Lower lobe of right lung (tissue), 2 donors: ENCODE measurements at places on chromosomes 2 and 18. TPM values are rescaled to one million over a fixed set of nuclear protein-coding genes. Genes with fewer than 3 reads are reported as not detected.

The RNF144A gene
- 13.9 TPM for total RNA-seq

- no peaks in the 10 kb centered on the region for H3K27me3 ChIP-seq
- no peak for DNase-seq
- no peak overlapping the region for H3K4me3 ChIP-seq
- H3K4me1 ChIP-seq: peaks cover 6% of the 10 kb centered on the region
- H3K36me3 ChIP-seq: no peaks in the 10 kb centered on the region
Observed at GRCh38 chr2:45432406-45432805, 178.7 kb downstream of the SRBD1 start.

GRCh38 chr2:36553683-36554082, 44.3 kb downstream of the FEZ2 start:
- no peak overlapping the region for H3K27ac ChIP-seq
- peaks cover 75% of the 10 kb centered on the region for H3K36me3 ChIP-seq
- H3K27me3 ChIP-seq: no peaks in the 10 kb centered on the region
- peaks cover 5% of the 10 kb centered on the region for H3K4me1 ChIP-seq
- no peak for DNase-seq
- H3K4me3 ChIP-seq: no peak overlapping the region

- H3K27ac ChIP-seq: no peak overlapping the region
- no peaks in the 10 kb centered on the region for H3K36me3 ChIP-seq
- no peaks in the 10 kb centered on the region for H3K4me1 ChIP-seq
Observed at GRCh38 chr18:73752546-73752945, 395.1 kb downstream of the FBXO15 start.

DNA sequence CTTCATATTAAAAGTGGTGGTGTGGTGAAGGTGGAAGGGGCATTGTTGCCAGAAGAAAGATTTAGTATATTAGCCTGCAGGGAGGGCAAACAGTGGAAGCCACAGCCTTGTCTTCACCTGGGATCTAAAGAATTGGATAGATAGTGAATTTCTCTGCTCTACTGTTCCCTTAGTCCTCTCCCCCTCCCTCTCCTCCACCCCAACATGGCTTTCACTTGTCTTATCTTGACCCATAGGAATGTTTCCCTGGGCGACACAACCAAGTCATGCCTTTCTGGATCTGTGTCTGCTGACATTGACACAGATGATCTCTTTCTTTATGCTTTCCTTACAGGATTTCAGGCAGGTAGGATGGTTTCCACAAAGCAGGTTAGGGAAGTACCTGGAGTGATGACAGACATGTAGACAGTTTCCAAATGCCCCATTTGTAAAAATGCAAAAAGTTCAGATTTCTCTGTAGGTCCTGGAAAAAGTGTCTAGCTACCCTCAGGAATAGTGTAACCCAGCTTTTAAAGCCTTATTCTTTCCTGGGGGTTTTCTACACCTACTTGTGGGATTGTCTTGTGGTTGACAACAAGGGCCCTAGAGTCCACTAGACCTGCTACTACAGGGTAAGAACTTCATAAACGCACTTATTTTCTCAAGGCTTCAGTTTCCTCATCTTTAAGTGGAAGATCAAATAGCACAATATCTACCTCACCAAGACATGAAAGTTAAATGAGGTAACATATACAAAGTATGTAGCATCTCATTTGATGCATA, 184.2 kb upstream of the SP5 start:
- peak overlapping the region; percentile 21 for H3K27ac ChIP-seq
- H3K4me3 ChIP-seq: no peak overlapping the region
- H3K4me1 ChIP-seq: peaks cover 22% of the 10 kb centered on the region
- no peaks in the 10 kb centered on the region for H3K36me3 ChIP-seq
- no peaks in the 10 kb centered on the region for H3K27me3 ChIP-seq
- no peak for DNase-seq

The QPCT gene
- 8.6 TPM for total RNA-seq

The VAMP5 gene
- total RNA-seq: 87.0 TPM

DNA sequence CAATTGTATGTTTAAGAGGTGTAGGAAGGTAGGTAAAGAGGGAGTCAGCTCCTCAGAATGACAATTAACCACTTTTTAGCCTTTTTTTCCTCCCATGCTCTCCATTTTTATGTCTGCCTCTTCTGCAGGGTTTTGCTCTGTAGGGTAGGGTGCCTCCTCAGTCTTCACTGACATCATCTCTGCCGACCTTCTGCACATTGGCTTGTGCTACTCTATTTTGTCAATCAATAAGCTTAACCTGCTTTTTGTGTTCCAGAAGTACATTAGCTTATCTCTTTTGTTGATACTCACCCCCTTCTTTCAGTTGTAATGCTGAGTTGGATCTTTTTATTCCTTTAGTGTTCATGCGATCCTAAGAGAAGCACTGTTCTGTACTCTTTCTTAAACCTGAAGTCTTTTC, 323.2 kb downstream of the RDH14 start:
- no peak overlapping the region for H3K27ac ChIP-seq
- no peak for DNase-seq
- no peaks in the 10 kb centered on the region for H3K36me3 ChIP-seq
- H3K4me1 ChIP-seq: no peaks in the 10 kb centered on the region

GRCh38 chr18:50697509-50697908, 122.3 kb downstream of the MRO start:
- DNase-seq: no peak
- H3K4me3 ChIP-seq: no peak overlapping the region
- no peaks in the 10 kb centered on the region for H3K36me3 ChIP-seq

DNA sequence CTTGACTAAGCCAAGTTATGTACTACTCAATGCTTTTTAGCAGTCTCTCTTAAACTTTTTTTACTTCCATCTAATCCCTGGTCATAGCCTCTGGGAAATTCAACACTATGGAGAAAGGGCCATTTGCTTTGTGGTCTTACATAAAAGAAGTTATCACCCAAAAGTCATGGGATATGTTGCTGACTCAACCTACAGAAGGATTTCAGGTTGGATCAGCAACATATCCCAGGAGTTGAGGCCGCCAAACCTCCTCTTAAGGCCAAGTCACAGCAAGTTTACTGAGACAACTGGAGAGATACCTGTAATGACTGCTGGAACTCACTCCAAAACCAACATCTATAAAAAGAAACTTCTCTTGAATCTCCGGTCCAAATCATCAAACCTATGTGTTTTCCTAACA, 141.1 kb downstream of the IRS1 start:
- DNase-seq: no peak
- no peaks in the 10 kb centered on the region for H3K36me3 ChIP-seq
- H3K27me3 ChIP-seq: no peaks in the 10 kb centered on the region
- peaks cover 20% of the 10 kb centered on the region for H3K4me1 ChIP-seq
- H3K4me3 ChIP-seq: no peak overlapping the region

DNA sequence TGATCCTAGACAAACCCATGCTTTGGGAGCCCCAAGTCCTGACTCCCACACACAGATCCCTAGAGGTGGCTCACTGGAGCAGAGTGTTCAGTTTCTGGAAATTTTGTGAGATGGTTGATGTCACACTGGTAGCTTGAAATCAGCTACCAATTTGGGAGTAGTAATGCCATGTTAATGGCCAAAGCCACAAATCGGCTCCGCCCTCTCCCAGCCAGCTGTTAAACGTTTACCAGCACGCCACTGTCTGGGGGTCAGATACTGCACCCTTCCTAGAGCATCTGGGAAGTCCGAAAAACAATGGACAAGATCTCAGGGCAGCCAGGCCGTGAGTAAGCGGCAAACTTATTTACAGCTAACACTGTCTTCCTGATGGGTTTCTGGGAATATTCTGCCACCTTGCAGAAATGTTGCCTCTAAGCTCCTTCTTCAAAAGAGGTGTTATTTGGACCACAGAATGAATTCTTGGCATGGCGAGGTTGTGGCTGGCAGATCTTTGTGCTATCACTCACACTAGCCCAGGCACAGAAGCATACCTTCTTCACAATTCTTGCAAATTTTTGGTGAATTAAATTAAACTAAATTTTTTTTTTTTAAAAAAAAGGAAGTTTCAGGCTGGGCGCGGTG, 60.2 kb upstream of the FZD7 start:
- no peak for DNase-seq
- H3K27me3 ChIP-seq: no peaks in the 10 kb centered on the region
- no peak overlapping the region for H3K27ac ChIP-seq

The REG3A gene
- not detected for total RNA-seq

GRCh38 chr2:149661844-149662243, 74.3 kb upstream of the MMADHC start:
- H3K27me3 ChIP-seq: no peaks in the 10 kb centered on the region
- H3K36me3 ChIP-seq: no peaks in the 10 kb centered on the region
- H3K4me3 ChIP-seq: no peak overlapping the region
- H3K4me1 ChIP-seq: no peaks in the 10 kb centered on the region

DNA sequence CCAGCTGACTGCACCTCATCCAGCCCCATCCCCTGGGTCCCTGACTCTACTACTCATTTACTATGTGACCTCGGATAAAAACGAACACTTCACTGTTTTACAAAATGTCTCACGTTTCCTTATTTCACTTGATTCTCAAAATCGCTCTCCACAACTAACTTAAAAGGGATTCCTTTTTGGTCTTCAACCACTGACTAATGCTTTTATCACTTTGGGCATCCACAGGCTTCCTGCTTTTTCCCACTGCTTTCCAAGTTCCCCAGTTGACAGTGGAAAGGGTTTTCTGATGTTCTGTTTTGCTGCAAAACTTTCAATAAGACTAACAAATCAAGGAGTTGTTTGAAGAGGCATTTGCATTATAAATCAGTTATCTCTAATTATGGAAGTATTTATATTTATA, 24.1 kb downstream of the EIF2AK3 start:
- H3K27ac ChIP-seq: no peak overlapping the region
- DNase-seq: no peak

- H3K36me3 ChIP-seq: no peaks in the 10 kb centered on the region
- peak; percentile 43 for DNase-seq
- H3K27ac ChIP-seq: no peak overlapping the region
Observed at GRCh38 chr2:146927080-146927711, 917.6 kb upstream of the ACVR2A start.

DNA sequence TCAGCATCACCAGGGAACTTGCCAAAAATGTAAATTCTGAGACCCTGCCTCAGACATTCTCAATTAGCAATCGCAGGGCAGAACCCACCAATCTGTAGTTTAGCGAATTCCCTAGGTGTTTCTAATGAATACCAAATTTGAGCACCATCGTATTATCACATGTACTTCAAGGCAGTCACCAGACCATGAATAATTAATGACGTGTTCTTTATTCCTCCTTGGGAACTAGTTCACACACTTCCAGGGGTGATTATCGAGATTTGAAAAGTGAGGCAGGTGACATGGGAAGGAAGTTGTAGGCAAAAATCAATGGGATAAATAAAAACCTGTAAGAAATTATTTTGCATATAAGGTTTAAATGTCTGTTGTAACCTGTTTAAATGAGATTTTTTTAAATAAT, 102.5 kb upstream of the CRIM1 start:
- no peaks in the 10 kb centered on the region for H3K4me1 ChIP-seq
- no peaks in the 10 kb centered on the region for H3K36me3 ChIP-seq
- DNase-seq: no peak
- H3K27me3 ChIP-seq: peaks cover 5% of the 10 kb centered on the region
- no peak overlapping the region for H3K27ac ChIP-seq
- no peak overlapping the region for H3K4me3 ChIP-seq

- H3K27ac ChIP-seq: no peak overlapping the region
- no peaks in the 10 kb centered on the region for H3K4me1 ChIP-seq
- no peak overlapping the region for H3K4me3 ChIP-seq
- H3K36me3 ChIP-seq: no peaks in the 10 kb centered on the region
- H3K27me3 ChIP-seq: no peaks in the 10 kb centered on the region
Observed at GRCh38 chr2:125456693-125457363, 1199.1 kb upstream of the GYPC start.

DNA sequence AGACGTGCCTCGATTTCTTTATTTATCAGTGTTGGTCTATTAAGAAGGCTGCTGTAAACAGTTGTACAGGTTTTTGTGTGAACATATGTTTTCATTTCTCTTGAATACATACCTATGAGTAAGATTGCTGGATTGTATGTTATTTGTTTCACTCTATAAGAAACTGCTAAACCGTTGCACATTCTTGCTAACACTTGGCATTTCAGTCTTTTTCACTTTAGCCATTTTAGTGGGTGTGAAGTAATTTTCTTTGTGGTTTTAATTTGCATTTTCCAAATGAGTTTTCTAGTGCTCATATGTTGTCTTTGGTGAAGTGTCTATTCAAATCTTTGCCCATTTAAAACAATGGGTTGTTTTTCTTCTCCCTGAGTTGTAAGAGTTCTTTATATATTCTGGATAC, 221.5 kb upstream of the SMAD7 start:
- H3K4me3 ChIP-seq: no peak overlapping the region
- H3K27ac ChIP-seq: no peak overlapping the region
- DNase-seq: no peak
- no peaks in the 10 kb centered on the region for H3K27me3 ChIP-seq

DNA sequence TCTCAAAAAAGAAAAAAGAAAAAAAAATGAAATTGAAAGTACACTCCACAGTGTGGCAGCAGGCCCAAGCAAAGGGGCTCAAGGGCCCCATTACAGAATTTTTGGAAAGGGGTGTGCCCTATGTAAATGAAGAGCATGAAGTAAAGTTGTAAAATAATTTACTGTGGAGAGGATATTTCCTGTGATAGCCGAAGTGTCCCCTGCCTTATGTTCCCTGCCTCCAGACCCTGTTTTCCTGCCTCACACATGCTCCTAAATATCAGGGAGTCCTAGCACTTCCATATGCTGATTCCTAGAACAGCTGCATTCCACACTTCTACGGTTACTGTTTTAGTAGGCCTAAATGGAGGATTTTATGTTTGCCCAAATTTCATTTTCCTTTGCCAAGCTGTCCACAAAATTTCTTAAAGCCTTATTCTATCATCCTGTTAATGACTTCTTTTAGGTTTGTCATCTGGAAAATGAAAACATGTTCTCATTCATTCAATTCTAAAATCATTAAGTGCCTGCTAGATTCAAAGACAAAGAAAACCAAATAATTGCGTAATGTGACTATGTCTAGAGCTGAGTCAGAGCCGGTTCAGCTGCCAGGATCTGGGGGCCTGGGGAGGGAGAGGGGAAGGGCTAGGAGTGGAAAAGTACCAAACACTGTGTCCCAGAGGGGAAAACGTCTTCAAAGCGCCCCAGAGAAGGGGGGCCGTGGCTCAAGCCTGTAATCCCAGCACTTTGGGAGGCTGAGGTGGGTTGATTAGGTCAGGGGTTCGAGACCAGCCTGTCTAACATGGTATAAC, 25.9 kb upstream of the IMPA2 start:
- peaks cover 7% of the 10 kb centered on the region for H3K4me1 ChIP-seq
- peak overlapping the region; percentile 46 for H3K27ac ChIP-seq
- DNase-seq: peak; percentile 73
- H3K27me3 ChIP-seq: no peaks in the 10 kb centered on the region
- no peaks in the 10 kb centered on the region for H3K36me3 ChIP-seq
- H3K4me3 ChIP-seq: no peak overlapping the region

GRCh38 chr2:56127010-56127409, 56.8 kb upstream of the CCDC85A start:
- H3K4me1 ChIP-seq: no peaks in the 10 kb centered on the region
- H3K36me3 ChIP-seq: no peaks in the 10 kb centered on the region
- DNase-seq: no peak
- H3K27me3 ChIP-seq: no peaks in the 10 kb centered on the region
- H3K27ac ChIP-seq: no peak overlapping the region

The ZDBF2 gene
- 8.1 TPM for total RNA-seq
